ENCODE measurements at places on chromosomes 12 and 14.

DNA sequence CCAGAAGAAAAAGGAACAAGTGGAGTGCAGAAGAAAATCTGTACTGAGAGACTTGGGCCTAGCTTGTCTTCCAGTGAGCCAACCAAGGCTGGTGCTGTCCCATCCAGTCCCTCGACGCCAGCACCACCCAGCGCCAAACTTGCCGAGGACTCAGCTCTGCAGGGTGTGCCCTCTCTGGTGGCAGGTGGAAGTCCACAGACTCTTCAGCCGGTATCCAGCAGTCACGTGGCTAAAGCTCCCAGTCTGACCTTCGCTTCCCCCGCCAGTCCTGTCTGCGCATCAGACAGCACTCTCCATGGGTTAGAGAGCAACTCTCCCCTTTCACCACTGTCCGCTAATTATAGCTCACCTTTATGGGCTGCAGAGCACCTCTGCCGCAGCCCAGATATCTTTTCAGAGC is 15.6 kb downstream of the CIPC start:
- no peak for DNase-seq

GRCh38 chr12:13198241-13198640 is 1.7 kb downstream of the EMP1 start:
- DNase-seq, result no peak

- DNase-seq, result no peak
Observed at GRCh38 chr12:26678697-26679660, 154.0 kb downstream of the ITPR2 start.

- DNase-seq, result peak; percentile 62
Observed at GRCh38 chr14:102046337-102047278, 40.2 kb downstream of the HSP90AA1 start.

- DNase-seq, result no peak
Observed at GRCh38 chr14:98408024-98408555, 863.9 kb downstream of the BCL11B start.

- no peak for DNase-seq
Observed at GRCh38 chr12:129483111-129483893, 420.5 kb downstream of the TMEM132D start.

DNA sequence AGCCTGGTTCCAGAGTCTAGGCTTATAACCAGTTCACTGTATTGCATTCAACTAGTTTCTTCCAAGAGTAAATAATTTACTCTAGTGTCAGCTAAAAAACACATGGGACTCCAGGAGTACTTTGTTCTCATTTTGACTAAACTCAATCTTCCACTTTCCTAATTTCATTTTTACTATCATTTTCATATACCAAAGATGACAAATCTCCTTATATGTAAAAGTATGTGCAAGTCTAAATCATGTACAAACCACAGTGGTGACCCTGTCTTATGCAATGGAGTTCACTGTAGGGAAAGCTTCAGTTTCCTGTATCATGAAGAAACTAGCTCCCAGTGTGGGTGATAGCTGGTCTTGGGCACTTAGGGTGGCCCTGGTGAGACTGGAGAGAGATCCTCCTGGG is 151.6 kb downstream of the HELB start:
- no peak for DNase-seq

DNA sequence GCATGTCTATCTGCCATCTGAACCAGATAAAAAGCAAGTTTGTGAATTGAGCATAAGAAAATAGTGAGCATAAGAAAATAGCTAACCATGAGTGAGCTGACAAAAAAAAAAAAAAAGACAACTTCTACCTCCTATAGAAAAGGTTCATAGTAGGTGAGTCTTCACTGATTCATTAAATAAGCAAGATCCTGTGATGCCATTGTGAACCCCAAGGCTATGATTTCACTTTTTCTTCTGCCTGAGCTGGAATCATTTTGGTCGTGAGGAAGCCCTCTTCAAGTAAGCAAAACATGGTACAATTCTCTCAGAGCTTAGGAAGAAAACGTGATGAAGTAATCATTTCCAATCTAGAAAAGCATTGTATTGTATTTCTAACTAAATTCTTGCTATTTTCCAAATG is 1.2 kb downstream of the PIK3C2G start:
- no peak for DNase-seq

DNA sequence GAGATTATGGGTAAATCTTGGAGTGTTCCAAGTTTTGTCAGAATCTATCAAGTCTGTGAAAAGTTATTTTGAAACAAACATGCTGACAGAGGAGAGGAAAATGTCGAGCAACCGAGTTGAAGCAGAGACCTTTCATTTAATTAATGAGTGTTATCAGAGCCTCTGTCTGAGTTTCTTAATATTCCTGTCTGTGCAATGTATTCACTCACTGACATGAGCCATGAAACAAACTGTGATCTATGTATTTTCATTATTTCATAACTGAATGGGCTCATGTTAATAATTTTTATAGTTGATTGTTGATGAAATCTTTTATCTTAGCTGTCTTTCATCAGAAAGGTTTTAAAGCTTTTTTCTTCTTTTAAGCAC is 144.2 kb upstream of the FAR2 start:
- DNase-seq, result no peak

GRCh38 chr14:53027041-53027440 is 76.2 kb upstream of the FERMT2 start:
- no peak for DNase-seq

- DNase-seq, result no peak
Observed at GRCh38 chr12:20269337-20270067, 98.8 kb upstream of the PDE3A start.

GRCh38 chr14:64675312-64675711 is 28.9 kb upstream of the PLEKHG3 start:
- DNase-seq, result no peak

DNA sequence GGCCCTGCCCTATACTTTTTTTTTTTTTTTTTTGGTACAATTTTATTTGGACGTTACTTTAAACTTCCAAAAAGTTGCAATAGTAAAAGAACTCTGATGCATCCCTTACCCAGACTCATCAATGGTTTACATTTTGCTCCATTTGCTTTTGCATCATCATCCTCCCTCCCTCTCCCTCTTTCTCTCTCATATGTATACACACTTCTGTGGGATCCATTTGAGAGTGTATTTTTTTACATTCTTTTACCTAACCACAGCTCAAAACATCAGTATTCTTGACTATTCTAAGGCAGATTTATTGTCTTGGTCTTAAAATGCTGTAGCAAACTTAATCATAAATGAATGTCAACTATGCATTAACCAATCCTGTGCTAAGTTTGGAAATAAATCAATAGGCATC is 111.6 kb downstream of the PRICKLE1 start:
- no peak for DNase-seq

Measured in GM04504 (cell line).